ENCODE measurements at places on chromosomes 13 and 19. TPM values are rescaled to one million over a fixed set of nuclear protein-coding genes. Genes with fewer than 3 reads are reported as not detected.

- DNase-seq = peak; percentile 88
These were observed 4.1 kb downstream of the IER2 start for GRCh38 chr19:13154241-13154778.

Gene CYP2A6
- not detected for total RNA-seq

Gene KIR3DL1
- total RNA-seq = not detected

- DNase-seq = no peak
These were observed 6.5 kb upstream of the ZNF444 start for GRCh38 chr19:56134654-56134921.

DNA sequence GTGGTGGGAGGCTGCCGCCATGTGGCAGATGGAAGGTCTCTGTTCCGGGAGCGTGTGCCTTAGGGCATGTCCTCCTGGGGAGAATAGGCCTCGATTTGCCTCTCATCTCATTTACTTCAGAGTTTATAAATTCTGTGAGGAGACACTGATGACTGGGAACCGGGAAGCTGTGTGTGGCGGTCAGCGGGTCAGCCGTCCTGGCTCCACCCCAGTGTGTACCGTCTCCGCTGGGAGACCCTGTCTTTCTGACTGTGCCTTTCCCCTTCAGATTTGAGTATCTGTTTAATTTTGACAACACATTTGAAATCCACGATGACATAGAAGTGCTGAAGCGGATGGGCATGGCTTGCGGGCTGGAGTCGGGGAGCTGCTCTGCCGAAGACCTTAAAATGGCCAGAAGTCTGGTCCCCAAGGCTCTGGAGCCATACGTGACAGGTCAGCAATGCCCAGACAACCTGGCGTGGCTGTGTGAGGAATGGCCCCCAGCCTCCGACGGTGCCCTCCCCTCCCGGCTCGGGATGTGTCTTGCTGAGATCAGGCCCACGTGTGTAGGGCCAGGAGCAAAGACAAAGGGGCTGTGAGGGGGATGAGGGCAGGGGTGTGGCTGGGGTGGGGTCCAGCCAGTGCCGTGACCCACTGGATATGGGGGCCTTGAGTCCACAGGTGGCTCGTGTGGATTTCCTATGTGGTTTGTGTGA lies 21.6 kb downstream of the ATP4B start:
- DNase-seq = no peak

GRCh38 chr19:47608969-47609905 lies at the start of gene BICRA:
Gene BICRA, plus strand, starts transcription at chr19:47609134. Its CDS starts 64,441 bp downstream, at chr19:47673575.
- DNase-seq = peak; percentile 83

Gene SCN1B
- total RNA-seq = 0.19 TPM

Gene GFY
- total RNA-seq = not detected

Data from MCF 10A (cell line).